ENCODE measurements at places on chromosomes 2 and 18.

DNA sequence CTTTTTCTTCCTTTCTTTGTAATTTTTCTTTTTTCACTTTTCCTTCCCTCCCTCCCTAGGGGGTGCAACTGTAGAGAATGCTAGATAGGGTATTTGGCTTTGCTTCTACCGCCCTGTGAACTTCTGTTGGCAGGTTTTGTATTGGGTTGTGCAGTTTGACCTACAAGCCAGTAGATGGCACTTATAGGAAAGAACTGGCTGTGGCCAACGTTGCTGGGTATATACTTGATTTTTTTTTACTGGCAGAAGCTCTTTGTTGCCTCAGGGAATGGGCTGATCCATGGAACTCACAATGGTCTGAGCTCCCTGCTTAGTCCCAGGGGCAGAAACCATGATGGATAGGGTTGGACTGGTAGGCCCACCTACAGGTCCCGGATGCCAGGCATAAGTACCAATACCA, 1019.5 kb upstream of the LRRTM1 start:
- DNase-seq: no peak

DNA sequence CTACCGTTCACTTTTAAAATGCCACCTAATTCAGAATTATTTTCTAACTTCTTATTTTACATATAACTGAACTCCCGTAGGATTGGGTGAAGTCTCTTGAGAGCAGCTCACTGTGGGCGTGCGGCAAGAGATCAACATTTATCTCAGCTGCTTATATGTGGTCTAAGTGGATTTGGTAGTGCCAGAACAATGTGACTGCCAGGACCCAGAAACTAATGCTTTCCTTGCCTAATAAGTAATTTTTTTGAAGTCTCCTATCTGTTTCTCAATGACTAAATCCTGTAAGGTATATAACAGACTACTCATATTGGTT, 11.2 kb upstream of the NFE2L2 start:
- no peak for DNase-seq

GRCh38 chr2:207141386-207141785, 24.4 kb downstream of the KLF7 start:
- DNase-seq: no peak

DNA sequence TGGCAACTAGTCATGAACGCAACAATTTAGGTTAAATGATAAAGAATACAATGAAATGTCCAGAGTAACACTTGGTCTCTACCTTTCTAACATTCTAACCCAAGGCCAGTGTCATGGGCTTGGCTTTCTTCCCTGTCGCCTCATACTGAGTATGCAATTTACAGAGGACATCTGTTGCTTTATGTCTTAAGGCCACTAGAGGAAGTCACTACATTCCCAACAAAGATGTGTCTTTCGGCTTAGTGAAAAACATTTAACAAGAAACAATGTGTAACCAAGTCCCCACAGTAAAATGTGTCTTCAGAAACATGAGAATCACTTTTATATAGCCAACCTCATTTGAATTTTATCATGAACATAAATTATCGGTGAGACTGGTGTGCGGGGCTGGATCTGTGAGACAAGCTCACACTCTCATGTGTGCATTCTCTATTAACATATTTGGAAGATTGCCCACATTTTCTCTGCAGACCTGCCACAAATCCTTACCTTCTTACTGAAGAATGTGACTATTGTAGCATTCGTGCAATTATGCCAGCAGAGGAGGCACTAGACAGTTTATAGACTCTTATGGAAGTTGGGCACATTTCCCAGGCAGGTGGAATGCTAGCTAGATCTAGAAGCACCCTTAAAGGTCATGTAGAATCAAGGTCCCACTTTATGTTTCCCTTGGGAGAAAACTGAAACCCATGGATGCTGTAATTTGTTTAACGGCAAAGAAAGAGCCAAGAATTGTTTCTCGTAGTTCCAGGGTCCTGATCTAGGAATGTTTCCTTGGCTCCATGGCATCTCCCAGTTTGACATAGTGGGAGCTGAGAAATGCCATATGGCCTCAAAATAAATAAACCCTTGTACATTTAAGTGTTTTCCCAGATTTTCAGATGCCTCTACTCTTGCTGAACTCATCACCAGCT, 101.8 kb downstream of the CD226 start:
- DNase-seq: no peak

GRCh38 chr2:173171924-173172643, 96.4 kb downstream of the MAP3K20 start:
- no peak for DNase-seq

DNA sequence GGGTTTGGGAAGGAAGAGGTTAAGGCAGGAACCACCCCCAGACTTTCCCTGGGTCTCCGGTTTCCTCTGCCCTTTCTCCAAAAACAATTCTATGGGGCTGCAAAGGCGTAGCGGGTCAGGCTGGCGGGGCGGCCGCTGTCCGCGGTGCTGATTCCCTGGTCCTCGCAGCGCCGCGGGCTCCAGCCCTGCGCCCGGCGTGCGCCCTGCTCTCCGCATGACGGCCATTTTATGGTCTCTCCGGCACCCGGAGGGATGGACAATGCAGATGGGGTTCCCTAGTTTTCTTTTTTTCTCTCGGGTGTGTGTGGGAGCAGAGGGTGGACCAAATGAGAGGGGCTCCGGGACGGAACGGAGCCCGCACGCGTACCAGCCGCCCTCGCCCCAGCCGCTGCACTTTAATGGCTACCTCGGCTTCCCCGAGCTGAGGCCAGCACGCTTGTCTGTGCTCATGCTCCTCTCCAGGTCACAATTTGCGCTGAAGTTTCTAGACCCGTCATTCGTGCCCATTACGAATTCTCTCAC, 1.6 kb downstream of the ST8SIA3 start:
- peak; percentile 77 for DNase-seq

- DNase-seq: no peak
Measured at GRCh38 chr2:40513201-40513600, 61.3 kb upstream of the SLC8A1 start.

GRCh38 chr2:187228986-187229385, 219.1 kb downstream of the CALCRL start:
- no peak for DNase-seq

GRCh38 chr2:149652526-149652925, 65.0 kb upstream of the MMADHC start:
- no peak for DNase-seq

DNA sequence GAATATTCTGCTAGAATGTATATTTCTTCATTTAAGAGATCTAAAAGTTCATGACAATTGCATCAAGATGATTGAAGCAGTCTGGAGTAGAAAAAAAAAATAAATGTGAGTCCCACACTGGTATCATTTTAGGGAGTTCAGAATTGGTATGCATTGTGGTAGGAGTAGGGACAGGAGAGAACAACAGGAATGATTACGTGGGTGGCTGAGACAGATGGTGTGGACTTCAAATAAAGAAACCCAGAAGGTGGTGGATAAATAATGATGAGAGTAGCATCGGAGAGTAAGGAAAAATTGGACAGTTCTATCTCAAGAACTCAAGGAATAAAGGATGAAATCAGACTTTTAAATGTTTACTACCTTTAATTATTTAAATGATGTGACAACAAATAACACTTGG, 289.6 kb downstream of the GALNT13 start:
- DNase-seq: no peak

- DNase-seq: no peak
Measured at GRCh38 chr2:135667045-135667444, 74.6 kb upstream of the UBXN4 start.

- DNase-seq: no peak
Measured at GRCh38 chr2:169203952-169204351, 134.6 kb downstream of the DHRS9 start.

DNA sequence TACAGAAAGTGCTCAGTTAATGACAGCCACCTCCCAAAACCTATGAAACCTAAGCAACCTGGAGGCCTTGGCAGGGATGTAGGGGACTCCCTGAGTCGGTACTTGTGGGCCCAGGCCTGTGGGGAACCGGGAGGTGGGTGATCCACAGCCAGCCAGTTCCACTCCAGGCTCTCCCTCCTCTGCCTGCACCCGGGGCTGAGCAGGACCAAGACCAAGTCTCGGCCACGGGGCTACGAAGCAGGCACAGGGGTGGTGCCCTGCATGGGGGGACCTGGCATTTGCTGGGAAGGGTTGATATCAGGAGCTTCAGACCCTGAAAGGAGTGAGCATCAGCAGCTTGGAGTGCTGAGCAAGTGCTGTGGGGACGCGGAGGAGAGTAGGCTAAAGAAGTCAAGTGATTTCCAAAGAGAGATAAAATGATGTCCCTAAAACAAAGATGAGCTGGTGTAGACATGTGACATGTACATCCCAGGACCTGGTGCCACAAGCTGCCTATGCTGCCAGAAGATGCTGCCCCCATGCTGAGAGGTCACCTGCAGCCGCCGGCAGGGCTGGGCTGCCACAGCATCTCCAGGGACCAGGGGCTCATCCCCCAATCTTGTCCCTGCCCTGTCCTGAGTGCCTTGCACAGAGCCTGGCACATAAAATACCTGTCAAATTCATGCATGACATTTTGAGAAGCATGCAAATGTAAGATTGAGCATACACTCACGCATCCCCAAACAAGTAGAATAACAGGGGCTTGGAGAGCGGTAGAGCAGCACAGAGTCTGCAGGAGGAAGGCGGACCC, 21.5 kb downstream of the KCNIP3 start:
- no peak for DNase-seq

DNA sequence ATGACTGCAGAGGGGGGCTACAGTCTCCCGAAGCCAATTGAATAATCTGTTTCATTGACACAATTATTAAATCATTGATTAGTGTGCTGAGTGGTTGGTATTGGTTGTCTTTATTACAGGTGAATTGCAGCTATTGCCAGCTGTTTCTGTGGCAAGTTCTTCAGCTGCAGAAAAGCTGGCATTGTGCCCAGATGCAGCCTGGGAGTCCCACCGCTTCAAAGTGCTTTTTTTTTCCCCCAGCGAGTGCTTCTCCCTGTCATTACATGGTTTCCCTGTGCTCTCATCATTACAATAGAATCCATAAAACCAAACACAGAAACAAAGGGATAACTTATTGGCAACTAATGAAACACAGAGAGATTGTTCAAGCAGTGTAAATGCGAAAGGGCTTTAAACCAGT, 164.7 kb downstream of the GRB14 start:
- DNase-seq: peak; percentile 51

- no peak for DNase-seq
Measured at GRCh38 chr2:200794143-200794542, 17.6 kb upstream of the BZW1 start.

DNA sequence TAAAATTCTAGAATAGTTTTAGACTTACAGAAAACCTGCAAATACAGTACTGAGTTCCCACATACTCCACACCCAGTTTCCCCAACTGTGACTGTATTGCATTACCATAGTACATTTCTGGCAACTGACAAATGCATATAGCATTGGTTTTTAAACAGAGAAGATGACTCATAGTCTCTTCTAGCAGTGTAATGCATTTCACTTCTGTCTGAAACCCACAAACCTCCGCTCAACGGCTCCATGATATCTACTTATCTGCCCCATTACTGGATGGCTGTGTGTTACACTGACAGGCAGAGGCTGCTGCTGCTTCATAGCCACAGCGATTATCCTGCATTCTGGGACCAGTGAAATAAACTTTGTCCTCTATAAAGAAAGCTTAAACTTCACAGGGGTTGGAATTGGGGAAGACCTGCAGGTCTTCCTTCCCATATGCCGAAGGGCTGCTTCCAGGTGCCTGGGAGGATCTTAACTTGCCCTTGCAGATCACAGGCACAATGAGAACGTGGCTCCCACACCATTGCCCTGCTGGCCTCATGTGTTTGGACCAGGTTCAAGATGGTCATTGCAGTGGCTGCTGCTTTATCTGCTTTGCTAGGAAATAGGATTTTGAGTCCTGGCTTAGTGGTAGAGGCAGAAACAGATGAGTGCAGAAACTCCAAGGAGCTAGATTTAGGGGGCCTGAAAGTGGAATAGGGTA, 742.6 kb upstream of the HS6ST1 start:
- DNase-seq: no peak

- no peak for DNase-seq
Measured at GRCh38 chr18:30514059-30514458, 528.5 kb downstream of the DSC3 start.

GRCh38 chr2:206693399-206694137, 24.6 kb downstream of the DYTN start:
- peak; percentile 59 for DNase-seq

GRCh38 chr18:63207143-63207790, 112.3 kb downstream of the BCL2 start:
- no peak for DNase-seq

DNA sequence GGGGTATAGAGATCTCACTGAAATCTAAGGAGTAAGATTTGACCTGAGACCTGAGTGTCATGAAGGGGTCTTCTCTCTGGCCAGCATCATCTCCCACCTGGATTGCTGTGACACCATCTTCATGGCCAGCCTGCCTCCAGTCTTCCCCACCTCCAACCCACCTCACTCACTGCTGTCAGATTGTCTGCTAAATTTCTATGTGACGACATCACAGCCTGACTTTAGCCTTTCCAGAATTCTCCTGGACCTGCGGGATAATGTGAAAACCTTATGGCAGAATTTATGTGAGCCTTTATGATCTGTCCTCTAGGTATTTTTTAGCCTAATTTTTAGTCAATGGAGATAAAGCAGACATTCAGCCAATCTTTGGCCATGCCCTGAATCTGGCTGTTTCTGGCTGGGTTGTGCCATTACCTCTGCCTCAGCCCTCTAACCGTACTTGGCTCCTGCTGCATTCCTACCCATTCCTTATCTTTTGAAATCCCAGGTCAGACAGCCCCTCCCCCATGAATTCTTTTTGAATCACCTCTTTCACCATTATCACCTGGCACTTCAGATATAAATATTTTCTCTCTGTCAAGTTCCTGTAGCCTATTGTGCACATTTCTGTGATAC, 66.4 kb upstream of the MMADHC start:
- DNase-seq: no peak

DNA sequence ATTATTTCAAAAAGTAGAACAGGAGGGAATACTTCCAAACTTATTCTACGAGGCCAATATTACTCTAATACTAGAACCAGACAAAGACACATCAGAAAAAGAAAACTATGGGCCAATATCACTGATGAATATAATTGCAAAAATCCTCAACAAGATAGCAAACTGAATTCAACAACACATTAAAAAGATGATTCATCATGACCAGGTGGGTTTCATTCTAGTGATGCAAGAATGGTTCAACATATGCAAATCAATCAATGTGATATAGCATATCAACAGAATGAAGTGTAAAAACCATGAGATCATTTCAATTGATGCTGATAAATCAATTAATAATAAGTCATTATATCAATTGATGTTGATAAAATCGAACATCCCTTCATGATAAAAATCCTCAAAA, 22.4 kb upstream of the EML6 start:
- no peak for DNase-seq

- no peak for DNase-seq
Measured at GRCh38 chr2:159410276-159410675, 123.8 kb upstream of the WDSUB1 start.

- no peak for DNase-seq
Measured at GRCh38 chr18:78732273-78733210, 247.1 kb upstream of the SALL3 start.

GRCh38 chr2:37350034-37350433, 5.6 kb downstream of the QPCT start:
- no peak for DNase-seq
